ENCODE measurements at places on chromosomes 3 and 15. TPM values are rescaled to one million over a fixed set of nuclear protein-coding genes. Genes with fewer than 3 reads are reported as not detected.

GRCh38 chr3:20406611-20407011 lies 220.6 kb upstream of the SGO1 start:
- DNase-seq = no peak

DNA sequence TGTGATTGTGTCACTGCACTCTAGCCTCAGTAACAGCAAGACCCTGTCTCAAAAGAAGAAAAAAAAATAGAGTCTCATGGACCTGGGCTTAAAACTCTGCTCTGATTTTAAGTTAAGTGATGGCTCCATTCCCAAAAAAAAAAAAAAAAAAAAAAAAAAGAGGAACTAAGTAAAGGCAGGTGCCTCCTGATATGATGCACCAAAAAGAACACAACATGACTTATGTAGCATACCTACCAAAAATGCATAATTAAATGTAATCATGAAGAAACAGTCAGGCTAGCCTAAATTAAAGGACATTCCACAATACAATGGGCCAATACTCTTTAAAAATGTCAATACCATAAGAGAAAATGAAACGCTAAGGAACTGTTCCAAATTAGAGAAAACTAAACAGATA lies 5.4 kb upstream of the IREB2 start:
- DNase-seq = no peak

Gene GCNT3
- 0.13 TPM for total RNA-seq

DNA sequence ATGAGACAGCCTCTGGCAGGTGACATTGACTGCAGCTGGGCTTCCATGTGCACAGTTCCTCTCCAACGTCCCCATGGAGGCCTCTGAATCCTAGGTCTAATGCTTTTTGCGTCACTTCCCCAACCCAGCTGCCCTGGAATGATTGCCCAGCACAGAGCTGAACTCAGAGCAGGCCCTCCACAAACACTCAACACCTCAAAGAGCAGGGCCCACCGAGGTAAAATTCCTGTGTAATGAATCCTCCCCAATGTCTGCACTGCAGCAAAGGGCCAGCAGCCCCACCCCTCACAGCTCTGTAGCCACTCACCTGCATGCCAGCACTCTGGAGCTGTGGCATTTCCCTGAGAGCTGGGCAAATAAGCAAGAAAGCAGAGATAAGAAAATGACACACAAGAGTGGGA lies 42.6 kb upstream of the DUSP7 start:
- DNase-seq = no peak

DNA sequence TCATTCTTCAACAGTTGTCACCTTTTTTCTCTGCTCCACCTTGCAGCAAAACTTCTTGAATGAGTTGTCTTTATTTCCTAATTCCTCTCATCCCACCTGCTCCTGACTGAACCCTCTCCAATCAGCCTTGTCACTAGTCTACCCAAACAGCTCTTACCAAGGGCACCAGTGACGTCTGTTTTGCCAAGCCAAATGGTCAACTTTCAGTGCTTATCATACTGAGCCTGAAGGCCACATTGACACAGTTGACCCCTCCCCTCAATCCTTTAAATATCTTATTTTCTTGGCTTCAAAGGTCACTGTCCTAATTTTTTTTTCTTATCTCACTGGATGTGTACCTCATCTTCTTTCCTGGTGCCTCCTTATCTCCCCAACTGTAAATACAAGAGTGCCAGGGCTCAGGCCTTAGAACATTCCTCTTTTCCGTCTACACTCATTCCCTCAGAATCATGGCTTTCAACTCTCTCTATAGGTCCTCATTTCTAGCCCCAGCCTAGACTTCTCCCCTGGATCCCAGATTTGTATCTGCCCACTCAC lies 43.2 kb downstream of the CMTM8 start:
- no peak for DNase-seq

GRCh38 chr3:2099028-2099671 lies 484 bp downstream of the CNTN4 start:
- DNase-seq = no peak

Gene ITIH4
- total RNA-seq = not detected

DNA sequence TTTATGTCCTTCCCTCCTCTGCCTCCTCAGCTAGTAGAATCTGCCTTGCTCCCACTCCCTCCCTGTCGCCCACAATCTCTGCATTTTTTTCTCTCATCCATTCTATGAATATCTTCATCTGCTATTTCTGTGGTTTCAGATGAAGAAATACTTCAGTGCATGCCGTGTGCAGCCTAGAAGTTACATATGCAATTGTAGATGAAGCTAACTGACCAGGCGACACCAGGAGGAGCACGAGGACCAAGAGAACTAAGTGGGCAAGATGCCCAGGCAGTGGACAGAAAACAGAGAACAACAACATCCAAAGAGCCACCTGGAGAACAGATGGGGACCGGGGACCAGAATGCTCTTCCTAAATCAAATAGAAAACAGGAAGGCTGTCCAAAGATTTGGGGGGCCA lies 121.4 kb upstream of the ATP11B start:
- no peak for DNase-seq
